ENCODE measurements at places on chromosomes 5 and 9.

GRCh38 chr5:173703466-173703865 lies 87.0 kb upstream of the BOD1 start:
- no peak for DNase-seq

DNA sequence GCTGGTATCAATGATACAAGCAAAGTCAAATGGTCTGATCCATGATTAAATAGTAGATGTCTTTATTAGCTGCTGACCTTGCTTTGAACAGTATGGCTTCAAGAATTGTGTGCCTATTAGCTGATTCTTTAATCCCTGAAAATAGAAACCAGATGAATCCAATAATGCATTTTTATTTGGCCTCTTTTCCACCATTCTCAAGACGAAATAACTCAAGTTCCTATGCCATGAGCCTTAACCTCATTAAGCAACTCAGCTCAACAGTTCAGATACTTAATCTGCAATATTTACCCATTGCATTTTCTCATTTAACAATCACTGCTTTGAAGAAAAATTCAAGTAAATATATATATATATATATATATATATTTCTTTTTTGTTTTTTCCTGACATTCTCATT lies 588.6 kb upstream of the MEF2C start:
- DNase-seq = no peak

- DNase-seq = no peak
Measured at GRCh38 chr9:6449645-6450044, 36.6 kb downstream of the UHRF2 start.

DNA sequence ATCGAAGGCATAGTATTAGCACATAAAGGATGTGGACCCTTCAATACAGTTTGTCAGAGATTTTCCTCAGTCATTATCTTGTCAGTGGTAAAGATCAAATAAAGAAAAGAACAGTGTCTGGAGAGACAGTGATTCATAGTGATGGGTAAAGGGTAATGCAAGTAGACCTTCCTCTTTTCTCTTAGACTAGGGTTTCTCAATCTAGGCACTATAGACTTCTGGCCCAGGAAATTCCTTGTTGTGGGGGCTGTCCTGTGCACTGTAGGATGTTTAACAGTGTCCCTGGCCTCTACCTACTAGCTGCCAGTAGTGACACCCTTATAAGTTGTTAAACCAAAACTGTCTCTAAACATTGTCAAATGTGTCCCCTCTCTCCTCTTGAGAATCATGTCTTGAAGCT lies 6.9 kb downstream of the CAMK4 start:
- DNase-seq = no peak

DNA sequence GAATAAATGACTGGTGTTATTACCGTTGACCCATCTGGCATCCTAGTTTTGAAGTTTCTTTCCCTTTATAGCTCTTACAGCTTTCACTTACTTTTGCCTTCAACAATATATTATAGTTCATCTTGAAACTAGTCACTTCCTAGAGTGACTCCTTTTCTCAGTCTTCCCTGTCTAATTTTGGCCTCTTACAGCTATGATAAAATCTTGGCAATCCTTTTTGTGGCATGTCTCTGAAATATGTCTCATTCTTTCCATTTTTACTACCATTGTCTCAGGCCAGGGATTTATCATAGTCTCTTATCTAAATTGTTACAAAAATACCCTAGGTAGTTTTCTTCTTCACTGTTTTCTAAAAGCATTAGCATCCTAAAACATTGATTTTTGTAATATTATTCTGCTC lies 621.3 kb upstream of the ZNF608 start:
- no peak for DNase-seq

GRCh38 chr5:172533058-172533398 lies 78.7 kb upstream of the SH3PXD2B start:
- no peak for DNase-seq

Measured in T-cell (primary cell).